NCI-H187 treated with DMSO at 0.1 percent for 48 hours (cell line): ENCODE measurements at places on chromosomes 16 and 17.

GRCh38 chr16:50534958-50535357 is 13.2 kb upstream of the NKD1 start:
- no peak for DNase-seq

DNA sequence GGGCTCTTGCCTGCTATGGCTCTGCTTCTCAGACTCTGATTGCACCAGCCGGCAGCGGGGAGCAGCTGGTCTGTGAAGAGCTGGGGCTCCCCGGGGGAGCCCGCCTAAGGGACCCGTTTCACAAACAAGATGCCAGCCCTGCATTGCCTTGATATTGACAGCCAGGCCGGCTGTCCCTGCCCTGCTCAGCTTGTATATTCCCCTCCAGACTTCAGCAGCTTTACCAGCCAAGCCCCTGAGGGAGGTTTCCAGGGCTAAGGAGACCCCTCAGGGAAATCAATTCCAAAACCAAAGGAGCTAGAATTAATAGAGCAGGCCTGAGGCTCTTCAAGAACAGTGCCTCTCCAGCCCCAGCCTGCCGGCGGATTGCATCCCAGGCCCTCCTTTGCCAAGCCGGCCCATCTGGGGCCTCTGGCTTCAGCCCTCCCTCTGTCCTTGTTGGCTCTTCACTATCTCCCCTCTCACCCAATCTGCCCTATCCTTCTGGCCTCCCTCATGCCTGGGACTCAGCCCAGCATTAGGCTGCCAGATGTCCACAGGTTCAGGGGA is 5.7 kb downstream of the CALB2 start:
- DNase-seq = no peak

DNA sequence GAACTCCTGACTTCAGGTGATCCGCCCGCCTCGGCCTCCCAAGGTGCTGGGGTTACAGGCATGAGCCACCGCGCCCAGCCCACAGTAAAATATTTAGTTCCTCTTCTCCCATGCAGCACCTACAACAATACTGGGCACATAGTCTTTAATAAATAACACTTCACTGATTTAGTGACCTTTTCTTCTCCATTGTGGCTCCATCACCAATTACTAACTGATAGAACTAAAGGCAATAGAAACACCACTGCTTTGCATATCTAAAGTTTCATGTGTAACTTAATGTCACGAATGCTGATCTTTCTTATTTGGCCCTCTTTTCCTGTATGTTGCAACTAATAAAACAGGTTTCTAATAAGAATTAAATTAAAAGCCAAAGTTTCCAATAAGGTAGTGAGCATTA is 38.9 kb downstream of the TRIM37 start:
- DNase-seq = no peak

- no peak for DNase-seq
Observed at GRCh38 chr16:57643147-57643874, 14.9 kb downstream of the ADGRG1 start.

GRCh38 chr17:77644181-77645071 is 314.1 kb upstream of the TNRC6C start:
- no peak for DNase-seq

DNA sequence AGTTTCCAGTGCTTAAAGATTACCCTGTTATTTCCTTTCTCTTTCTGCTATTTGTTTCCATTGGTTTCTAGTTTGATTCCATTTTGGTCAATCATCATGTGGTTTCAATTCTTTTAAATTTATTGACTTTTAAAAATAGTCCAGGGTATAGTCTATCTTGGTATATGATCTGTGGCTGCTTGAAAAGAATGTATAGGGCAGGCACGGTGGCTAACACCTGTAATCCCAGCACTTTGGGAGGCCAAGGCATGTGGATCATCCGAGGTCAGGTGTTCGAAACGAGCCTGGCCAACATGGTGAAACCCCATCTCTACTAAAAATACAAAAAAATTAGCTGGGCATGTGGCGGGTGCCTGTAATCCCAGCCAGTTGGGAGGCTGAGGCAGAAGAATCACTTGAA is 34.5 kb upstream of the NACA2 start:
- DNase-seq = no peak

GRCh38 chr17:42178817-42179216 is 2.1 kb downstream of the KCNH4 start:
- no peak for DNase-seq

DNA sequence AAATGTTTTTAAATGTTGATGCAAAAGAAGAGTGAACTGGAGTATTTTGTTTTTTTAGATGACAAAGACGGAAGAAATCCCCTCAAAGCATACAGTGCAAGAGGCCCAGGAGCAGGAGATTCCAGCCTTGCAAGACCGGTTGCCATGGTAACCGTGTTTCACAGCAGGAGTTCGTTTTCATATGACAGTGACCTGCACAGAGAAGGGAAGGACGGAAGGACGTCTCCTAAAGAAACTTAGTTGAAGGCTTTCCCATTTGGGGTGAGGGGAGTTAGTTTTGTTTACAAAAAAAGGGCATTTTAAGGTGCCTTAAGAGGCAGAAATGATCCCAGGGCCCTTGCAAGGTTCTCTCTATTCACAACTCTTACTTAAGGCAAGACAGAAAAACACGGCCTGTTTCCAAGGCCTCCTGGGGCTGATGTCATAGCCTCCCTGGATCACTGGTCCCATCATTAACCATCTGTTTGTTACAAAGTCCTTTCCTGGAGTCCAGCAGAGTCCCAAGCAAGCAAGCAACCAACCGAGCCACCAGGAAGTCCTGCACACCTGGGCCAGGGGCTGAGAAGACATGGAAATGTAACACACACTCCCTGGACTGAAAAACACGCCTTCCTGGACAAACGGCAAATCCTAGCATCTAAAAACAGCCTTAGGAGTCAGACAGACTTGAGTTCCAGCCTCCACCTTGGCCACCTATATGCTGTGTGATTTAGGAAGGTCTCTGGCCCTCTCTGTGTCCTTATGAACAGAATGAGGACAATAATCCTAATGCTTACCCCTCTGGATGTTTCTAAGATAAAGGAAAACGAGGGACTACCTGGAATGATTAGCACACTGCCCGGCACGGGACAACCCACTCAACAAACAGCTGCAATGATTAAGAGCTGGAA is 30.3 kb upstream of the RPH3AL start:
- DNase-seq = no peak

DNA sequence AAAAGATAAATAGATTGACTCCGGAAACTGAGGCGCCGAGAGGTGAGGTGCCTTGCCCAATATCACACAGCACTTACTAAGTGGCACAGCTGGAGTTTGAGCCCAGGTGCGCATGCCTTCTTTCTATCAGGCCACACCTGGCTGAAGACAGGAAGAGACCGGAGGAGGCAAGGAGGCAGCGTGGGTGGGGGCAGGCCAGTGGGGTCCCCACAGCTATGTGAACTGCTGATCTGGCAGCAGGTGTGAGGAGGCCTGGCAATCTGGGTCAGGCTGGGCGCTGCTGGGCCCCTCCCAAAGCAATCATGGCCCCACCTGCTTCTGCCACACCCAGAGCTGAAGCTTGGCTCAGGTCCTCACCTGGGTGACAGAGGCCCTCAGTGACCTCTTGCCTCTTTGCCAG is 1.9 kb upstream of the GDPD3 start:
- DNase-seq = no peak

DNA sequence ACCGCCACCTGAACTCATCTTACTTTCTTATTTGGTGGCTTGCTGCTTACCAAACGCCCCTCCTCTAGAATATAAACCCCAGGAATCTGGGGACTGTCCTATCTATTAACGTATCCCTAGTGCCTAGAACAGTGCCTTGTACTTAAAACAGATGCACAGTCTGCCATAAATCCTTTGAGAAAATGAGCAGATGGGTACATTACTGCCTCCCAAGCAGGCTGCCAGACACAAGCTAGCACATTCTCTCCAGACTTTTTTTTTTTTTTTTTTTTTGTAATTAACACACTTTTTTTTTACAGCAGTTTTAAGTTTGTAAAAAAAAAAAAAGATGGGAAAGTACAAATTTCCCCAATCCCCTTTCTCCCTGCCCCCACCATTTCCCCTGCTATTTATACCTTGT is 57.3 kb upstream of the RPL38 start:
- no peak for DNase-seq
